Left cardiac atrium (tissue), 4 donors: ENCODE measurements at places on chromosomes 1 and 21. TPM values are rescaled to one million over a fixed set of nuclear protein-coding genes. Genes with fewer than 3 reads are reported as not detected.

Gene LAMB3
- 14.3 TPM for total RNA-seq

Gene GBP5
- total RNA-seq, result 1.3 TPM

Gene C1QB
- 356 TPM for total RNA-seq

Gene MAN1A2
- total RNA-seq, result 36.3 TPM

Gene SEC16B
- total RNA-seq, result 2.2 TPM

Gene CCDC28B
- total RNA-seq, result 7.5 TPM

Gene CCDC185
- 0.12 TPM for total RNA-seq

Gene HAO2
- not detected for total RNA-seq

Gene HFM1
- 1.6 TPM for total RNA-seq

Gene TMEM125
- 0.65 TPM for total RNA-seq

Gene SPATA45
- total RNA-seq, result not detected

Gene IGSF3
- 15.6 TPM for total RNA-seq

Gene GRHL3
- total RNA-seq, result 0.26 TPM

Gene PRKACB
- total RNA-seq, result 44.4 TPM

Gene C1orf141
- not detected for total RNA-seq

Gene MSH4
- 0.44 TPM for total RNA-seq

Gene AGL
- 37.6 TPM for total RNA-seq

Gene NOS1AP
- total RNA-seq, result 2.8 TPM

Gene ERICH3
- total RNA-seq, result not detected

Gene SPRR2G
- total RNA-seq, result not detected

Gene TSACC
- total RNA-seq, result 1.0 TPM

Gene NTMT2
- total RNA-seq, result 0.73 TPM

Gene CDCP2
- not detected for total RNA-seq

Gene ARMH1
- total RNA-seq, result 1.2 TPM

Gene COL6A2
- total RNA-seq, result 350 TPM

Gene ST6GALNAC5
- total RNA-seq, result 0.71 TPM

Gene AGPAT3
- total RNA-seq, result 69.4 TPM

Gene CERS2
- total RNA-seq, result 105 TPM

Gene TMEM52
- total RNA-seq, result 0.82 TPM

Gene SLC45A3
- 3.3 TPM for total RNA-seq

Gene RXFP4
- total RNA-seq, result not detected

Gene TRIM63
- 219 TPM for total RNA-seq

Gene COQ8A
- total RNA-seq, result 179 TPM

Gene COL18A1
- 104 TPM for total RNA-seq

Gene TNFRSF9
- total RNA-seq, result 0.08 TPM

Gene CELA3B
- not detected for total RNA-seq

Gene RCSD1
- total RNA-seq, result 33.6 TPM

Gene IVL
- total RNA-seq, result not detected

Gene B3GALT2
- total RNA-seq, result 48.6 TPM

Gene KANK4
- 1.4 TPM for total RNA-seq

Gene TMPRSS15
- total RNA-seq, result not detected

Gene OVAAL
- total RNA-seq, result 0.53 TPM

Gene TOR3A
- 12.7 TPM for total RNA-seq

Gene F11R
- 16.4 TPM for total RNA-seq

Gene PRDM16
- total RNA-seq, result 0.99 TPM

Gene TNFRSF18
- total RNA-seq, result 0.44 TPM

Gene LIN28A
- not detected for total RNA-seq

Gene HMCN1
- total RNA-seq, result 22.3 TPM

Gene PMF1
- 47.4 TPM for total RNA-seq
